ENCODE measurements at places on chromosomes 7 and 10.

DNA sequence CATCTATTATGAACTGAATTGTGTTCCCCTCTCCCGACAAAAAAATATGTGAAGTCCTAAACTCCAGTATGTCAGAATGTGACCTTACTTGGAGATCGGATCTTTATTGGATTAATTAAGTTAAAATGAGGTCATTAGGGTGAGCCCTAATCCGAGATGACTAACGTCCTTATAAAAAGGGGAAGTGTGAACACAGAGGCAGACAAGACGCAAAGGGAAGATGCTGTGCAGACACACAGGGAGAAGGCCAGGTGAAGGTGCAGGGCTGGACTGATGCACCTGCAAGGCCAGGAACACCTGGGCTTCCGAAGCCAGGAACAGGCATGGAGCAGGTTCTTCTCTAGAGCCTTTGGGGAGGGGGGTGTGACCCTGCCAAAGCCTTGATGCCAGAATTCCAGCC lies 187.8 kb downstream of the PARD3 start:
- DNase-seq, result no peak

- no peak for DNase-seq
Measured at GRCh38 chr7:55549457-55549856, 22.8 kb downstream of the VOPP1 start.

- DNase-seq, result no peak
Measured at GRCh38 chr7:103538964-103539709, 93.1 kb upstream of the SLC26A5 start.

- no peak for DNase-seq
Measured at GRCh38 chr7:149261316-149261828, 624 bp upstream of the ZNF783 start.

DNA sequence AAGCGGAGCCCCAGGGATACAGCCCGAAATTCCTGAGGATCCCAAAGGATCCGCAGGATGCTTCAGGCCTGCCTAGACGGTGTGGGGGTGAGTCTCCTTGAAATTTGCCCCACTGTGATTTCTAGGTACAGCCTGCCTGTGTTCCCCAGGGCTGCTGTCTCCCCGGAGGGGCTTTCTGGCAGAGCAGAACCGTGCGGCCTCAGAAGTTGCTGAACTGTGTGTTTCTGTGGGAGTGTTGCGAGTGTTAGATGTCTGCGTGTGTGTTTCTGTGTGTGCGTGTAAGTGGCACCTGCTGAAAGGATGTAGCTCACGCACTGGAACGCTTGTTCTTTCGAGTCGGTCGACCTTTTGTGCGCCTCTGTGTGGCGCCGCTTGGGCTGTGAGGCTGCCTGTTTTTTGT lies 27.8 kb upstream of the ZNF273 start:
- no peak for DNase-seq

DNA sequence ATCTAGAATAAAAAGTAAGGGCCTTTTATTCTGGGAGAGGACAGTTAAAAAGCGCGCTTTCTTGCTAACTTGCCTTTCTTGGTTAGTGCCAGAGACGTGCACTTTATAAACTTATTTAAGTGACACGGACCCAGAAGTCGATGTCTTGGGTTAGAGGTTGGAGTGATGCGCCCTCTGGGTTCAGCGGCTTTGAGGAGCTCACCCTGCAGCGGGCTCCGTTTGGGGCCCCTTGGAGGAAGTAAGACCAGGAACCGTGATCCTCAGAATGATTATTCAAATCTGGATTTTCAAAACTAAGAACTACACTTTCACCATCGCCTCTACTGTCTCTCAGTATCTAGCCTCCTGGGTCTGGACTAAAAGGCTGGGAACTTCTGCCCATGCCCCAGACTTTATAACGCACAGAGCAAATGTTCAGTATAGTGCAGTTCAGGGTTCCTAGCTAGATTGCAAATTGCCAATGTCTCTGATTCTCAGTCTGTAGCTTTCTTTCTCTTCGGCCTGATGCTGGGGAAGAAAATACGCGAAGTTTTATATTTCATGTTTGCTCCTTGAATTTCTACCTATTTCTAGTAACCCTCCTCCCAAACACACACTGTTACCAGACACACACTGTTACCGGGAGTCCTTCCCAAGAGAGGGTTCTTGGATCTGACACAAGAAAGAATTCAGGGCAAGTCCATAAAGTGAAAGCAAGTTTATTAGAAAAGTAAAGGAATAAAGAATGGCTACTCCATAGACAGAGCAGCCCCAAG lies 18.6 kb upstream of the SMO start:
- DNase-seq, result no peak

DNA sequence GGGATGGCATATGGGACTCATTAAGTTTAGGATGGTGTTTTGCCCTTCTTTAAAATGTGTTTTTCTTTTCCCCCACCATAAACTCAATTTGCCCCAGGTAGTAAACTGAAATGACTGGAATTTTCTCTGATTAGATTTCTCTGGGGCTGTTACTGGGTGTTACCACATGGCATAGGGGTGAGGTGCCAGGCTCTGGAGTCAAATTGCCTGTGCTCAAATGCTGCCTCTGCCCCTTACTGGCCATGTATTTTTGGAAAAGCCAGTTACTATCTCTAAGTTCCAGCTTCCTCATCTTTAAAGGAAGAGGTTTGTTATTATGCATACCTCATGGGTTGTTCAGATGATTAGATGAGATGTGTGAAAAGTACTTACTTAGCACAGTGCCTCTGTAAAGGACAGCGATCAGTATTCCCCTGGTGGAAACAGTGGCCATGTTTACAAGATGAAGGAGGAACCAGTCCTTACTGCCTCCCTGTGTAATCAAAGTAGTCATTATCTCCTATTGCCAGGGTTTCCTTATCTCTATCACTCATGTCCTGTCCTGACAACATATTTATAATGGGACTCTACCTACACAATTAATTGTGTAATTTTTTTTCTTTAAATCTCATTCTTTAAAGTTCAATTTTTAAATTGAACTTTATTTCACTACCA lies 352.0 kb downstream of the KCNMA1 start:
- DNase-seq, result no peak

GRCh38 chr7:155980841-155981240 lies 168.6 kb upstream of the SHH start:
- DNase-seq, result no peak

- no peak for DNase-seq
Measured at GRCh38 chr10:71134732-71135211, 77.6 kb upstream of the UNC5B start.

GRCh38 chr10:128605180-128605579 lies 479.0 kb upstream of the MKI67 start:
- no peak for DNase-seq

DNA sequence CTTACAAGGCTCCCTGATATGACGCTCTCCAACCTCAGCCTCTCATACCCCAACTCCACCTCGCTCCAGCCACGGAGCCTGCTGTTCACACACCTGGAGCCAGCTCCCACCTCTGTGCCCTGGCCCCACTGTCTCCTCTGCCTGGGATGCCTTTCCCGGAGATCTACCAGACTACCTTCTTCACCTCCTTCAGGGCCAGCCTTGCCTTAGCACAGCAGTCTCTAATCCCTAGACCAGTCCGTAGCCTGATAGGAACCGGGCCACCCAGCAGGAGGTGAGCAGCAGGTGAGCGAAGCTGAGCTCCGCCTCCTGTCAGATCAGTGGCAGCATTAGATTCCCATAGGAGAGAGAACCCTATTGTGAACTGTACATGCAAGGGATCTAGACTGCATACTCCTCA lies 23.2 kb upstream of the SMURF1 start:
- no peak for DNase-seq

DNA sequence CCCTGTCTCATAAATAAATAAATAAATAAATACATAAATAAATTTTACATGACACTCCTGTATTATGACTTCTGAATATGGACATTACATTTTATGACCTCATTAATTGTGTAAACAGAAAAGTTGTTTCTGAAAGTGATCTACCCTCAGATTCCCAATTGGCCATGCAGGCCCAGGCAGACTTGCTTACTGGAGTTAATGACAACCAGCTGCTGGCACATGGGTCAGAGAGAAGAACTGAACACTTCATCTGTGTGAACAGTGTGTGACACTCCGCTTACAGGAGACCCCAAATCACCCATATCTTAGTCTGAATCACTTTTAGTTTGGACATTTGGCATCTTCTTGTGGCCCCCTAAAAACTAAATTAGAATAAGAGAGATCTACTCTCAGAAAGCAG lies 31.4 kb downstream of the PARP12 start:
- no peak for DNase-seq

GRCh38 chr7:55481155-55481554 lies 91.1 kb downstream of the VOPP1 start:
- DNase-seq, result no peak

GRCh38 chr10:127878475-127879055 lies 14.2 kb downstream of the CLRN3 start:
- no peak for DNase-seq

GRCh38 chr10:55320187-55320700 lies 519.2 kb upstream of the PCDH15 start:
- no peak for DNase-seq

DNA sequence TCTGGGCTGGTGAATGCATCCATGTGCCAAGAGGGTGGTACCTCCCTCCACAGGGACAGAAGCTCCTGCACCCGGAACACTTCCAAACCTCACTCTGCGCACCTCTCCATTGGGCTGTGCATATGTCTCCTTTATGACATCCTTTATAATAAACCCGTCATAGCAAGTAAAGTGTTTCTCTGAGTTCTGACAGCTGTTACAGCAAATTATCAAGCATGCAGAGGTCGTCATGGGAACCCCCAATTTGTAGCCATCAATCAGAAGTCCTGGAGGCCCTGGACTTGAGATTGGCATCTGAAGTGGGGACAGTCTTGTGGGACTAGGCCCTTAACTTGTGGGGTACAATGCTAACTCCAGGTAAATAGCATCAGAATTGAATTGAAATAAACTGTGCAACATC lies 29.4 kb upstream of the PARD3 start:
- no peak for DNase-seq

DNA sequence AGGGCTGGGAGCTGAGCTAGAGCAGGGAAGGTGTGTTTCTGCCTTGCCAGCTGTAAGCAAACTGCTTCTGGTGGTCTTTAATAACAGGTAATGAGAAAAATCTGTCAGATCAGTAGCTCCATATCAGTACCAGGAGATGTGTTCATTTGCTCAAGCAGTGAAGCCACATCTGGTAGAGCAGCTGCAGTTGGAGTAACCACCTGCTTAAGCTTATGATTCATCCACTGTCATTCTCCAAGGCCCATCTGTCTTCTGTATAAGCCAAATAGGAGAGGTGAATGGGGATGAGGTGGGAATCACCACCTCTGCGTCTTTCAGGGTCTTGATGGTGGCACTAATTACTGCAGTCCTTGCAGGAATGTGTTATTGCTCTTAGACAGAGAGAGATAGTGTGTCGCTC lies 18.4 kb upstream of the COBL start:
- DNase-seq, result no peak

DNA sequence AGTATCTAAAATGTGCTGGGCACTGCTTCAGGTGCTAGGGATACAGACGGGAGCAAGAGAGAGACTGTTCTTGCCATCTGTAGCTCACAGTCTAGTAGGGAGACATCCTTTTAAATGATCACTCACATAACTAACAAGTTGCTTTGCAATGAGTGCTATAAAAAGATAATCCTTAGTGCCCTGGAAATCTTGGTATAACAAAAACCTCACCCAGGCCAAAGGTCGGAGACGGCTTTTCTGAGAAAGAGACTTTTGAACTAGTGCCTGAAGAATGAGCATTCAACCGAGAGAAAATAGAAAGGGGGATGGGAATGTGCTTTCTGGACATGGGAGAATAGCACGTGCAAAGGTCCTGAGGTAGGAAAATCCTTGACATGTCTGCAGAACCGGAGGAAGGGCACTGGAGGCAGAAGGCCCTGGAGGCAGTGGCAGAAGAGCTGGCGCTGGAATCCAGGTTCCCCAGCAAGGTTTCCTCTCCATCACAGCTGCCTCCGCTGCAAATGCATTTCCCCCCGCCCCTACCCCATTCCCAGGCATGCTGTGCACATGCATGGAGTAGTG lies 89.4 kb downstream of the COL13A1 start:
- no peak for DNase-seq

- no peak for DNase-seq
Measured at GRCh38 chr10:114289096-114289436, 50.0 kb downstream of the VWA2 start.

DNA sequence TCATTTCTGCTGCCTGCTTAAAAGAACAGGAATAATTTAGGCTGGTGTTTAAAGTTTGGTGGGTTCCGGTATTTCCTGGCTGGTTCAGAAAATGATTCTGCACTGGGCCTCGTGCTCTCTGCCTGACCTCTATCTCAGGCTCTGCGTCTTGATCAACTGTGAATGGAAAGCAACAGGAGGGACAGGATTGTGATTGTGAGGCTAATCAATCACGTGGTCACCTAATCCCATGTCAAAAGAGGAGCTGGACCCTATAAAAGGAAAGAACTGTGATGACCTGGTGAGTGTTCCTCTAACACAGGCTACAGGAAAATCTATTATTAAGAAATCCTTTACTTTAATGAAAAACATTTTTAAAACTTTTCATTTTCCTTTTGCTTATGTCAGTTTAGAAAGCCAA lies at the start of gene DHX32:
TSS of gene DHX32 (minus strand) at position 101 of the 400 bp plus-strand sequence. CDS start 468 bp downstream, outside the sequence.
- DNase-seq, result no peak

DNA sequence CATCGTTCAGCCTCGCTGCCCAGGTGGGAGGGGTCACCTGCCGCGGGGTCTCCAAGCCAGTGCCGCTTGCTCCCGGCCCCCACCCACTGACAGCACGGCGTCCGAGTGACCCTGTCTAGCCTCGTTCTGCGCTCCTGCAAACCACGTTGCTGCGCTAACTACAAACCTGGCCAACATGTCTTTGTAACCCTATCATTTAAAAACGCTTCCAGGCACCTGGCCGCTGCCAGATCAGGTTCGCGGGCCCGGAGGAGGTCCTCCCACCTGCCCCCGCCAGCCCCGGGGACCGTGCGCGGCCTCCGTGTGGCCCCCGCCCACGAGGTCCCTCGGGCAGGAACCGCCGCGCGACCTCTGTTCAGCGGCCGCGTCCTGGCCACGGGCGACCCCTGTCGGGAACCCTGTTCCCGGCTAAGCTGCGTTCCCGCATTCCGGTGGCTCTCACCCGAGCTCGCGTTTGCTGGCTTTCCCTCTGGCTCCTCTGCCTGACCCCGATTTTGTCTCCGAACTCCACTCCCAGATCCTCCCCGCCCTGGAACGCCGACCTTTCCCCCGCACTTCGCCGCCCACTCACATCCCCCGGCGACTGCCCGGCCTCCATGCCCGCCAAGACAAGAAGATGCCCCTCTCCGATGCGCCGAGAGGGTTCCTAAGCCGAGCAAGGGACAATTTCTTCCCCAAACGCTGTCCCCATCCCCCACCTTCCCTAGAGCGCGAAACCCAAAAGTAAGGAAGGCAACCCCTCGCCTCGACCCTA lies 2.4 kb downstream of the SFMBT2 start:
- DNase-seq, result peak; percentile 49

GRCh38 chr7:50531928-50532327 lies 33.3 kb downstream of the DDC start:
- DNase-seq, result no peak
